Upper lobe of right lung (tissue), 1 donor: ENCODE measurements at places on chromosomes 3 and 15. TPM values are rescaled to one million over a fixed set of nuclear protein-coding genes. Genes with fewer than 3 reads are reported as not detected.

Gene IL20RB
- 3.7 TPM for total RNA-seq

Gene ALG1L2
- total RNA-seq = 1.5 TPM

Gene SYNM
- total RNA-seq = 19.5 TPM

Gene CNTN3
- 1.6 TPM for total RNA-seq

Gene NOX5
- total RNA-seq = 0.14 TPM

Gene C3orf22
- not detected for total RNA-seq

Gene CISH
- total RNA-seq = 71.6 TPM

Gene TF
- total RNA-seq = 1.3 TPM

Gene FBXL22
- 0.98 TPM for total RNA-seq

Gene C2CD4A
- 0.14 TPM for total RNA-seq

Gene STIMATE
- total RNA-seq = 34.7 TPM

Gene FBXO45
- total RNA-seq = 8.2 TPM

Gene ARNT2
- total RNA-seq = 12.9 TPM

Gene TUSC7
- not detected for total RNA-seq

Gene PLIN1
- 1.1 TPM for total RNA-seq

Gene CFAP100
- not detected for total RNA-seq

Gene ZNF660
- 5.9 TPM for total RNA-seq

Gene LCTL
- not detected for total RNA-seq

Gene MITF
- 29.5 TPM for total RNA-seq

Gene LRTM1
- total RNA-seq = not detected

Gene TMEM207
- total RNA-seq = not detected

Gene NDN
- 30.7 TPM for total RNA-seq

Gene ZNF501
- 4.5 TPM for total RNA-seq

Gene AP3B2
- total RNA-seq = 3.8 TPM

Gene IMPG2
- total RNA-seq = 0.29 TPM

Gene LRRIQ4
- total RNA-seq = 0.29 TPM

Gene HERC2
- 56.9 TPM for total RNA-seq

Gene SLC51B
- 3.8 TPM for total RNA-seq

Gene SCG3
- total RNA-seq = 0.17 TPM

Gene CPEB1
- total RNA-seq = 2.5 TPM

Gene ACVR2B
- 6.6 TPM for total RNA-seq

Gene SAMD7
- total RNA-seq = not detected

Gene IL5RA
- 0.69 TPM for total RNA-seq

Gene MRPS22
- 31.1 TPM for total RNA-seq

Gene GCSAM
- total RNA-seq = 0.90 TPM

Gene FBXO40
- total RNA-seq = 0.09 TPM

Gene SMCO1
- total RNA-seq = not detected

Gene ARGFX
- total RNA-seq = not detected

Gene ERC2
- total RNA-seq = 1.4 TPM

Gene ZCWPW2
- total RNA-seq = 0.96 TPM

Gene CEMIP
- 17.3 TPM for total RNA-seq

Gene CCDC13
- total RNA-seq = 0.87 TPM

Gene CD276
- total RNA-seq = 60.8 TPM

Gene DNASE1L3
- 125 TPM for total RNA-seq

Gene ANKRD63
- total RNA-seq = not detected

Gene FBLN2
- total RNA-seq = 32.9 TPM

Gene SPATA12
- 0.38 TPM for total RNA-seq

Gene SOX14
- not detected for total RNA-seq

Gene KNG1
- total RNA-seq = 0.14 TPM

Gene TNFSF10
- 140 TPM for total RNA-seq

Gene ERICH6
- not detected for total RNA-seq

Gene DHX30
- total RNA-seq = 62.0 TPM

Gene PYGO1
- 11.1 TPM for total RNA-seq

Gene INSYN1
- 6.2 TPM for total RNA-seq
